CD4-positive, alpha-beta T cell treated with Interleukin-10 for 1 hour (primary cell): ENCODE measurements at places on chromosomes 16 and 17.
A peak's percentile ranks its signal among the peaks of the same experiment; 100 is the strongest.

- no peak for DNase-seq
Measured at GRCh38 chr17:69336580-69336979, 9.6 kb upstream of the ABCA5 start.

DNA sequence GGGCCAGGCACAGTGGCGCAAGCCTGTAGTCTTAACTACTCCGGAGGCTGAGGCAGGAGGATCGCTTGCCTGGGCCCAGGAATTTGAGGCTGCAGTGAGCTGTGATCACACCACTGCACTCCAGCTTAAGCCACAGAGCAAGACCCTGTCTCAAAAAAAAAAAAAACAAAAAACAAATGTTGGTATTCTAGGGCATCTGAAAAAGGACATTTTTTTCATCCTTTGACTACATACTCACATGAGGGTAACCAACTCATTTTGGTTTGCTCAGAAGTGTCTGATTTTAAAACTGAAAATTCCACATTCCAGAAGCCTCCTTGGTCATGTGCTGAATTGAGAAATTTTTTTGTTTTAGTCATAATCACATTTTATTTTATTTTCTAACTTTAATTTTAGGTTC is 12.7 kb upstream of the C16orf82 start:
- DNase-seq, result no peak

GRCh38 chr16:85107083-85107482 is 5.2 kb downstream of the CIBAR2 start:
- no peak for DNase-seq

DNA sequence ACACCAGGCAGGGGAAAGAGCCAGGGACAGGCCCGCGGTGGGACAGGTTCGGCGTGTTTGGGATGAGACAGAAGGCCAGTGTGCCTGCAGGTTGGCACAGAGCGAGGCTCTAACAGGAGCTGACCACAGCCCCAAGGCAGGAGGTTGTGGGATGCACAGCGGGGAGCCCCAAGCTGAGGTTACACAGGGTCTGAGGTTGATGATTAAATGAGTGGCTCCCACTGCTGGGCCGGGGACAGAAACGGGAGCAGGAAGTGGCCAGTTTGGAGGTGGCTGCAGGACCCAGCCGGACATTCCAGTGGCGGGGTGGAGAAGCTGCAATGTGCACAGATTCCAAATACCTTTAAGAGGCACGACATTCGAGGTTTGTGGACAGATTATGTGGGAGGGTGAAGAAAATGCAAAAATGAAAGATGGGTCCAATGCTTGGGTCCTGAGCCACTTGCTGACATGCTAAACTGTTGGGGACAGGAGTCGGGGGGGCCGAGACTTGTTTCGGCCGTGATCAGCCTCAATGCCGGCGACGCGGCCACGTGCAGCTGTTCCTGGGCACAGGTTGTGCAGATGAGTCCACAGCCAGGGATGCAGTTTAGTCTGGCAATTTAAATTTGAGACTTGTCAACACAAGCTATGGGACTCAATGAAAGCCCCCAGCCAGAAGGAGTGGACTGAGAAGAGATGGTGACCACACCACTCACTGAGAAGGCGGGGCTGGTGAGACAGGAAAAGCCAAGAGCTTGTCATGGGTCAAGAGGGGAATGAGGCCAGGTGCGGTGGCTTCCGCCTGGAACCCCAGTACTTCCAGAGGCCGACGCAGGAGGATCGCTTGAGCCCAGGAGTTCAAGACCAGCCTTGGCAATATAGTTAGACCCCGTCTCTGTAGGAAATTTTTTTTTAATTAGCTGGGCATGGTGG is 8.7 kb downstream of the ENPP7 start:
- no peak for DNase-seq

GRCh38 chr17:83083368-83084201 is 4.2 kb downstream of the METRNL start:
- peak; percentile 63 for DNase-seq

DNA sequence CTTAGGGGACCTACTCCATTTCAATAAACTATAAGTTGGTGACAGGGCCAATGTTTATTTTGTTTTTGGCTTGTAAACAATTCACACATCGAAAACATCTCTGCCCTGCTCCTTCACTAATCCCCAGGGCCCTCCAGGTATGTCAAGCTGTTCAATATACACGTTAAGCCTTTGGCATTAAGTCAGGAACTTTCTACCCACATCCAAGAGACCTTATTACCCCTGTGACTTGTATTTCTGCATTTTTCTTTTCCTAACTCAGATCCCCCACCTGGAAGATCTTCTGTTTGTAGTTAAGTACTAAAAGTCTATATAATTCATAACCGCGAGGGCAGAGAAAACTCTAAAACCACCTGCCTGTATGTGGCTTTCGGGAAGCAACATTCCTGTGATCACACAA is 106.8 kb upstream of the AXIN2 start:
- no peak for DNase-seq

GRCh38 chr16:57889111-57889510 is 81.8 kb downstream of the CNGB1 start:
- no peak for DNase-seq

GRCh38 chr16:4094127-4094773 is 22.0 kb downstream of the ADCY9 start:
- DNase-seq, result no peak

DNA sequence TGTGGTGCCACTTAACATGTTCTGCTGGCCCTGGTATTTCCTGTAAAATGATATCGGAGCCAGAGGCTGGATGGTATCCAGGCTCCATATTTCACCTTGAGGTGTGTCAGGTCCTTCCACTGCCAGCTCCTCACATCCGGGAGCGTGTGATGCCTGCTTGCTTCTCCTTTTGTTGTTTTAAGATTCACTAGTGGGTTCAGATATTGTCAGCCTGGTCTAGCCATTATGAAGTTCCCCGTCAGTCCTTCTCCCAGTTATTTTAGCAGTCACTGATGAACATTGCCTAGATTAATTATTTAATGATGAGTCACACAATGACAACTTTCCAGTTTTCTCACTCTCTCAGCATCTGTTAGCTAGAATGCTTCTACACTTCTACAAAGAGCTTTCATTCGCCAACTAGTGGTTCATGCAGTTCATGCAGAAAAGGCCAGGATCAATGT is 11.3 kb downstream of the DNAAF1 start:
- DNase-seq, result no peak

DNA sequence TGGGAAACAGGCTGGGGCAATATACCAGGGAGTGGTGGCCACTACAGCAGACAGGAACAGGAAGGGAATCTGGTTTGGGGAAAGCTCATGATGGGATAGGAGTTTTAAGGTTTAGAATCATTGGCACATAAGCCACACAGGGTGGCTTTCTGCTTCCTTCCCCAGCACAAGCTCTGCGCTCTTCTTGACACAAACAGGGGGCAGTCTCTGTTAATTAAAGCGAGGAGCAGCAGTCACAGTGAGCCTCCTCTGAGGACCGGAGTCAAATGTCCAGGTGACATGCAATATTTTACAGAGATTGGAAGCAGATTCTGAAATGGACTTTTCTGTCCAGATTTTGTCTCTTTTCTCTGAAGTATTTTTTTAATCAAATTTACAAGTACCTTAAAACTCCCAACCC is 2.8 kb upstream of the SHISA9 start:
- DNase-seq, result no peak
